Fibroblast of skin of scalp (primary cell): ENCODE measurements at places on chromosomes 1 and 21.

- no peak for DNase-seq
Observed at GRCh38 chr1:47331875-47332274, 1.7 kb upstream of the CMPK1 start.

GRCh38 chr1:95309031-95309471, 75.0 kb downstream of the RWDD3 start:
- peak; percentile 64 for DNase-seq

- no peak for DNase-seq
Observed at GRCh38 chr1:46148318-46148717, 15.9 kb upstream of the PIK3R3 start.

DNA sequence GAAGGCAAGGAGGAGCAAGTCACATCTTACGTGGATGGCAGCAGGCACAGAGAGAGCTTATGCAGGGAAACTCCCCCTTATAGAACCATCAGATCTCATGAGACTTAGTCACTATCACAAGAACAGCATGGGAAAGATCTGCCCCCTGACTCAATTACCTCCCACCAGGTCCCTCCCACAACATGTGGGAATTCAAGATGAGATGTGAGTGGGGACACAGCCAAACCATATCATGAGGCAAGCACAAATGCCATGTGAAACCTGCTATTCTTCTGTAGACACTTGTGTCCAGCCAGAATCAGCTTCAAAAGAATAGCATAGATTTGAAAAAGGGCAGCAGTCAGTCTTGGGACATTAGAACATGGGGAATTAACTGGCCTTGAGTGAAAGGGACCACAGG, 32.2 kb upstream of the UBE2U start:
- no peak for DNase-seq

GRCh38 chr1:118360817-118361216, 175.8 kb upstream of the SPAG17 start:
- peak; percentile 88 for DNase-seq

- DNase-seq = peak; percentile 89
Observed at GRCh38 chr1:222043444-222044292, 301.8 kb upstream of the DUSP10 start.

GRCh38 chr1:18645747-18646090, 15.1 kb downstream of the PAX7 start:
- DNase-seq = no peak

DNA sequence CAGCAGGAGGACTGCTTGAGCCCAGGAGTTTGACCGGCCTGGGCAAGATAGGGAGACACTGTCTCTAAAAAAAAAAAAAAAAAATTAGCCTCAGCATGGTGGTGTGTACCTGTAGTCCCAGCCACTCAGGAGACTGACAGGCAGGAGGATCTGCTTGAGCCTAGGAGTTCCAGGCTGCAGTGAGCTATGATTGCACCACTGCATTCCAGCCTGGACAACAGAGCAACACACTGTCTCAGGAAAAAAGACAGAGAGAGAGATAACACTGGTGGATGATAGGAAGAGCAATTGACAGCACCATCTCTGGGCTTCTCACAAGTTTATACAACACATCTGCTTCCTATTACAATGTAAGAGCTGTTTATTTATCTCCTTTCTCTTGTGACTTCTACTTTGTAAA, 2.4 kb upstream of the RNU11 start:
- no peak for DNase-seq
